ENCODE measurements at places on chromosomes 2 and 18.

GRCh38 chr2:203859030-203859789 is 8.4 kb upstream of the CTLA4 start:
- no peak for DNase-seq

DNA sequence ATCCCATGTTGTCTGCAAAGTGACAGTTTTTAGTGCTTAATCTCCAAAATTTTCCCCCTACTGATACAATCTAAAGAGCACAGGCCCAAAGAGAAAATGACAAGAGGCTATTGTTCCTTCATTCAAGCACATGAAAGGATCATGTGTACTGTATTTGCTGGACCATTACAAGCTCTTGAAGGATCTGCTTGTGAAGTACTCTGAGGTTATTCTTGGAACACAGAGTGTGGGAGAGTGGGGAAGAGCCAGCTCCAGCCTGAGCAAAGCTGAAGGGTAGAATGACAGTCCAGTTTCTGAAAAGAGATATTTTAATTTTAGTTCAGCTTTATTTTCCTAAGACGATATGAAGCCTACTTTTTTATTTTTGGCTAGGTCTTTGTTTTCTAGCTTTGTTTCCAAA is 112.2 kb downstream of the GALNT3 start:
- no peak for DNase-seq

DNA sequence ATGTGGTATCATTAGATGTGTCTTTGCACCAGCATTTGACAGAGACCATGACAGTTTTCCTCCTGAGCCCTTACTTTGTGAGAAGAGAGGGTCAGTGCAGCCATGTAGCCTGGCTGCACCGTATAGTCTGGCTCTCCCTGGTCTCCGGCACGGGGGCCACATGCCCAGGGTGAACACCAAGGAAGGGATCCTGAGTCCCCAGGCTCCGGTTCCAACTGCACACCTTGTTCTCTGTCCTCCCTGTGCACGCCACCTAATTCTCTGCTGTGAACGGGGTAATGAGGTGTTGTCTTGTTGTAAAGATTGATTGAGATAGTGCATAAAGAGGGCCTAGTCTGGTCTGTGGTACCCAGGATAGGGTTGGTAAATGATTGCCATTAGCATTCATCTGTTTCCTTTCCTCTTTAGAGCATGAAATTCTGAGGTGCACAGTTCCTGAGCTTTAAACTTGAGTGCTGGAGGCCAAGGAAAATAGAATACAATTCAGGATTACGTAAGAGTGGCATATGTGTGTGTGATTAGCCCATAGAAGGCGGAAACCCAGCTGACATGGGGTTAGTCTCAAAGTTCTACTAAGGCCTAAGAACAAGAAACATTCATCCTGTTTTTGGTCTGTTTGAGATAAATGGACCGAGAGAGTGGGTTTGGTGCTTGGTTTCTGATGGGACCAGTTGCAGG is 55.5 kb downstream of the NCK2 start:
- no peak for DNase-seq

GRCh38 chr2:206853915-206854314 is 85.4 kb upstream of the CPO start:
- DNase-seq, result no peak

DNA sequence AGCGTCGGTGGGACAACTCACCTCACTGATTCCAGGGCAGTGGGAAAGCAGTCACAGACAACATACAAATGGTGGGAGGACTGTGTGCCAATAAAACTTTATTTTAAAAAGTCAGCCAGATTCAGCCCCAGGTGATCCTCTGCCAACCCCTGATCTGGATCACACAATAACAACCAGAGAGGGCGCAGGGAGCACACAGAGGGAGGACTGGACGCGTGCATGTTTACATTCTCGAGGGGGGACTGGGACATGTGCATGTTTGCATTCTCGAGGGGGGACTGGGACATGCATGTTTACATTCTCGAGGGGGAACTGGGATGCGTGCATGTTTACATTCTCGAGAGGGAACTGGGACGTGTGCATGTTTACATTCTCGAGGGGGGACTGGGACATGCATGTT is 209.5 kb downstream of the NDUFA10 start:
- DNase-seq, result no peak

DNA sequence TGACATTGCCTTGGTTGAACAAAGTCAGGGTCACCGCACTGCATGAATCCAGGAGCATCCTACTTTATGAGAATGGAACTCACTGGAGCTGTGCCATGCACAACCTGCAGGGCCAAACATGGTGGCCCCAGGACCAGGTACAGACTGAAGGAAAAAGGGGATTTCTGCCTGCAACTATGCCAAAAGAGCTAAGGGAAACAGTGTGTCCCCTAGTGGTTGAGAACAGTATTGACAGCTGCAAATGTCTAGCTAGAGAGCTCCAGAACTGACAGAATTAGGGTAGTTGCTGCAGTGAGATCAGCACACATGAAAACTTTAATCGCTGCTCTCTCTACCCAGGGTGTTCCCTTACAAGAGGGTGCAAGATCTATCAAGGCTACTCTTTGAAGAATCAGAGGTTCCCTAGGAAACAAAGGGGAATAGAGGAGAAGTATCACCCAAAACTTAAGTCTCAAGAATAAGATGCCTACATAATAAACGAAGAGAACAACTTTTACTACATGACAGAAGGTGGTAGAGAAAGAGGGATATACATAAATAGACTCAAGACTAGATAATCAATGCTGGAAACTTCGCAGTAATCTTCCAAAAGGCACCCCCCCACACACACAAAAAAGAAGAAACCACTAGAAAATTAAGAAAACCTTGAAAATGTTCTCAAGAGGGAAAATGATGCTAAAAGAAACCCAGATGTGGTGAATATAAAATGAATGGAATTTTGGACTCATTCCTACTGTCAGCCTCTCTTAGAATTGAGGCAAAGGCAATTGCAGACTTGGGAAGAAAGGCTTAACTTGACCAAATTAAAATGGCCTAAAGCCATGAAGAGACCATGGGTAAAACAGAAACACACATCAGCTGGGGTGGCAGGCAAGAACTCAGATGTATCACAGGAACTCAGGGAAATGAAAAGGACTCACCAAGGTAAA is 43.6 kb upstream of the IHH start:
- peak; percentile 39 for DNase-seq

DNA sequence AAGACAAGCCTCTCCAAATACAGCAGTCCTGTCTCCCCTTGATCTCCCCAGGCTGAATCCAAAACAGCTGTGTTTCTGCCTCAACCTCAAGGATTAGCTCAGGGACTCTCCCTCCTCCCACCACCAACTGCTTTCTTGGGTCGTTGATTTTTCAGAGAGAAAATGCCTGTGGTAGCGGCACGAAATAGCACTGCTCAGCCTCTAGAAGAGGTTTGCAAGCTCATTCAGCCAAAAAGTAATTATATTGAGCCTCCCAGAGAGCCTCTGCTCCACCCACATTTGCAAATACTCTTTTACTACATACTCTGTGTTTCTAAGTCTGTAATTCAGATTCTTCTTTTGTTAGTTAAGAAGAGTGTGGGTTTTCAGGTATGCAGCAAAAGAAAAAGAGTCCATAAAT is 396.4 kb upstream of the TNP1 start:
- DNase-seq, result no peak

DNA sequence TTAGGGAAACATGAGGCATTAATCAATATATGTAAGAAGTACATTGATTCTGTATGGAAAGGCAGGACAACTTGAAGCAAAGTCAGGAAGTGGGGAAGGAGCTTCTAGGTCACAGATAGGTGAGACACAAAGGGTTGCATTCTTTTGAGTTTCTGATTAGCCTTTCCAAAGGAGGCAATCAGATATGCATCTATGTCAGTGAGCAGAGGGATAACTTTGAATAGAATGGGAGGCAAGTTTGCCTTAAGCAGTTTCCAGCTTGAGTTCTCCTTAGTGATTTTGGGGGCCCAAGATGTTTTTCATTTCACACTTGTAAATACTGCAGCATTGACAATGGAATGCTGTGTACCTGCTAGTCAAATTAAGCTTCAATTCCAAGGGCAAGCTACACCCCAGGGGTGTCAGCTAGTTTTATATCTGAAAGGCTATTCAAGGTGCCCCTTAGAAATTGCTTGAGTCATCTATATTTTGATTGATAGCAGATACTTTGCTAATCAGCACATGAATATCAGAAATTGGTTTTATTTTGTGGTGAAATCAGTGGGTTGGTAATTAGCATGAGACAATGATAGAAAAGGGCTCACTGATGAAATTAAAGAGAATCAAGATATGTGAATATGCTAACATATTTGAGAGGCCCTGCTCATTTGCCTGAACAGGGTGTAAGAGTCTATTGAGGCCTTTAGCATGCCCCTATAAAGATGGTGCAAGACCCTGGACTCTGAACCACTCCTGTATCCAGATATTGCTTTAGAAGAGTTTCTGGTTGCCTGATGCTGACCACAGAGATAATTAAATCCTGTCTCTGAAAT is 131.5 kb downstream of the TMEM17 start:
- no peak for DNase-seq

DNA sequence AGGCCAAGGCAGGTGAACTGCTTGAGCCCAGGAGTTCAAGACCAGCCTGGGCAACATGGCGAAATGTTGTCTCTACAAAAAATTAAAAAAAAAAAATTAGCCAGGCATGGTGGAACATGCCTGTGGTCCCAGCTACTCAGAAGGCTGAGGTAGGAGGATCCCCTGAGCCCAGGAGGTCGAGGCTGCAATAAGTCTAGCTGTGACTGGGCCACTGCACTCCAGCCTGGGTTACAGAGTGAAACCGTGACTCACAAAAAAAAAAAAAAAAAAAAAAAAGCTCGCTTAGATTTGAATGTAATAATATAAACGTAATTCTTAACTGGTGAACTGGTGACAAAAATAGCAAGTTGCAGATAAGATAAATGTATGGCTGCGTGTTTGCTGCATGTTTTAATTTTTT is 56.5 kb downstream of the TFCP2L1 start:
- DNase-seq, result no peak

DNA sequence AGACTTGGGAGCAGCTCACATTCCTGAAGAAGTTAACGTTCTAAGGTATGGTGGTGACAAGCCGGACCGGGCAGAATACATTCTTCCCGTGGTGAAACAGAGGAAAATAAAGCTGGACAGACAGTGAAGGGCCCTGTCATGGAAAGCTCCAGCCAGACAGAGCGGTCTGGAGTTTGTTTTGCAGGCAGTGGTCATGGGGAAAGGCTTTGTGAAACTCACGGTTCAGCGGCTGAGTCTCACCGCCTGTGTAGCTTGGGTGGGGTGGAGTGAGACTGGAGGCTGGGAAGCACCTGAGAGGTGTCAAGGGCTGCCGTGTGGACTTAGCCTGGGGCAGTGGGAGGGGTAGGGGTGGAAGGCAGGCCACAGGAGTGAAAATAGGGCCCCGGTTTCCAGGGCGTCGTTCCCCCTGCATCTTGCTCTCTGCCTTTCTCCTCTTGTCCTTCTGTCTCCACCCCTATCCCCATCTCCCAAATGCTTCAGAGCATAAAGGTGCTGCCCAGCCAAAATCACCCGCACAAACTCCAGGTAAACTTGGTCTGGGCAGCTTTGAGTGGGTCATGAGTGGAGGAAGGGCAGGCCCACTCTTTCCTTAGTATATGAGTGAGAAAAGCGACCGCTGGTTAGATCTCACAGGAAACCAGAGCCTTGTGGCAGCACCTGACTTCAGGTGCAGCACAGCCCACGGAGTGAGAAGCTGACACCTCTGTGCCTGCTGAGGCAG is 11.4 kb upstream of the SLC20A1 start:
- no peak for DNase-seq

DNA sequence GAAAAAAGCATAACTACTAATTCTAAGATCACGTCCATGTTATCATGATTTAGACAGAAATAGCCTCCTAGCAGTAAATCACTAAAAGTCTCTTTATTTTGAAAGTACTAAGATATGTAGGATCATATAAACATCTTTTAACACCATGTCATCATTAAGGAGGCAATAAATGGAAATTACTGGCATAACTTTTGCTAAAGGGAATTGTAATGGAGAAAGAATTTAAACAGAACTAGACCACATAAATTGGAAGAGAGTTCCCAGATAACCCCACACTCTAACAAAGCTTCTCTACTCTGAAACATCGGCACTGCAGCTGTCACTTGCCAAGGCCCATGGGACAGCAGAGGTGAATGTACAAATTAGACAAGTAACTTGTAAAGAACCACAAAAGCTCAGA is 29.5 kb downstream of the STK39 start:
- DNase-seq, result no peak

- DNase-seq, result no peak
These were observed 78.4 kb downstream of the NEB start for GRCh38 chr2:151655663-151656398.

DNA sequence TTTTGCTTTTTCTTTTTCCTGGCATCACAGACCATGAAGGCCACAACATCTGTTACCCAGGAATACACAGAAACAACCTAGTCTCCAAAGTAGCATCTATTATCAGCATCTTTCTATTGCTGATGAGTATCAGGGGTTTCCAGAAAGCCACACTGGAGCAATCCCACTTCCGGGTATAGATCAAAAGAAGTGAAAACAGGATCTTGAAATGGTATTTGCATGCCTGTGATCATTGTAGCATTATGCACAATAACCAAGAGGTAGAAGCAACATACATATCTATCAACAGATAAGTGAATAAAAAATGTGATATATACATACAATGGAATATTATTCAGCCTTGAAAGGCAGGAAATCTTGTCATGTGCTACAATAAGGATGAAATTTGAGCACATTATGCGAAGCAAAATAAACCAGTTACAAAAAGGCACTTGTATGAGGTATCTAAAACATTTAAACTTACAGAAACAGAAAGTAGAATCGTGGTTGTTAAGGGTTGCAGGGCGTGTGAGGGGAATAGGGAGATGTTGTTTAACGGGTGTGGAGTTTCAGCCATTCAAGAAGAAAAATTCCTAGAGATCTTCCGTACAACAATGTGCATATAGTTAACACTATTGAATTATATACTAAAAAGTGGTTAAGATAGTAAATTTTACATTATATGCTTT is 115.1 kb downstream of the KCNE4 start:
- DNase-seq, result no peak

- DNase-seq, result no peak
These were observed 284.6 kb upstream of the LRP1B start for GRCh38 chr2:142415461-142415860.

GRCh38 chr18:45139478-45139877 is 458.8 kb downstream of the SETBP1 start:
- DNase-seq, result no peak

DNA sequence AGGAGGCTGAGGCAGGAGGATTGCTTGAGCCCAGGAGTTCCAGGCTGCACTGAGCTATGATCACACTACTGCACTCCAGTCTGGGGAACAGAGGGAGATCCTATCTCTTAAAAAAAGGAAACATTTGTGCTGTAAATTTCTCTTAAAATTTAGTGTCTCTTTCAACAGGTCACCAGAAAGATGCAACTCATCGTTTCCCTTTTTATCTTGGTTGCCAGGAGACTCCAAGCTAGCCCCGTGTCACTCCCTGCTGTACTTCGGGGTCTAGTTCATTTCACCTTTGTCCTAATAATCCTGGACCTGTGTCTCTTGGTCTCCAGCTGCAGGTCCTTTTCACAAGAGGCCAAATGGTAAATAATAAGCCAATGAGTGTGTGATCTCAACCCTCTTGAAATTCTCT is 7.1 kb downstream of the HS1BP3 start:
- DNase-seq, result no peak

- DNase-seq, result no peak
These were observed 183.7 kb upstream of the COPS8 start for GRCh38 chr2:236901956-236902355.

- no peak for DNase-seq
These were observed 110.1 kb downstream of the RGPD3 start for GRCh38 chr2:106358081-106358480.

Data from GM12891 (cell line).